Epithelial cell of alveolus of lung (primary cell): ENCODE measurements at places on chromosomes 12 and 14. TPM values are rescaled to one million over a fixed set of nuclear protein-coding genes. Genes with fewer than 3 reads are reported as not detected.

The TRHDE gene
- 16.8 and 20.8 TPM in 2 replicates for total RNA-seq

The HOXC4 gene
- total RNA-seq = 0.88 and 1.4 TPM in 2 replicates

The CHGA gene
- total RNA-seq = not detected in 2 replicates

The SLC6A12 gene
- total RNA-seq = not detected in 2 replicates

The DIO2 gene
- total RNA-seq = 1.4 and 4.2 TPM in 2 replicates

The CLEC6A gene
- not detected in 2 replicates for total RNA-seq

The MAPK1IP1L gene
- 64.2 and 92.8 TPM in 2 replicates for total RNA-seq

The KRT2 gene
- not detected in 2 replicates for total RNA-seq

The RNASE4 gene
- total RNA-seq = 18.6 and 27.5 TPM in 2 replicates

The PRH2 gene
- 0.13 and 0.48 TPM in 2 replicates for total RNA-seq

The RNASE7 gene
- not detected in 2 replicates for total RNA-seq

The PHETA1 gene
- 5.2 and 7.0 TPM in 2 replicates for total RNA-seq

The CALCOCO1 gene
- total RNA-seq = 52.1 and 84.1 TPM in 2 replicates

The NOVA1 gene
- 1.7 and 6.1 TPM in 2 replicates for total RNA-seq

The CARMIL3 gene
- total RNA-seq = 0.64 TPM in 1 of 2 replicates, not detected in the other

The TCL1B gene
- not detected in 2 replicates for total RNA-seq

The DTX3 gene
- 21.2 and 22.9 TPM in 2 replicates for total RNA-seq

The PIWIL1 gene
- not detected in 2 replicates for total RNA-seq

The CDCA3 gene
- total RNA-seq = 12.0 and 27.4 TPM in 2 replicates

The GAPDH gene
- total RNA-seq = 6,589 and 9,177 TPM in 2 replicates

The OR6S1 gene
- total RNA-seq = not detected in 2 replicates

The PMEL gene
- total RNA-seq = 1.7 and 18.7 TPM in 2 replicates

The MFAP5 gene
- total RNA-seq = 1.2 TPM in 1 of 2 replicates, not detected in the other

The AMIGO2 gene
- 1.4 and 33.6 TPM in 2 replicates for total RNA-seq

The MSRB3 gene
- total RNA-seq = 14.8 and 29.7 TPM in 2 replicates

The BDKRB2 gene
- total RNA-seq = 43.4 and 49.1 TPM in 2 replicates

The CACNB3 gene
- total RNA-seq = 27.5 and 37.7 TPM in 2 replicates

The TSHR gene
- not detected in 2 replicates for total RNA-seq

The TAS2R19 gene
- total RNA-seq = 0.40 TPM in 1 of 2 replicates, not detected in the other

The TAS2R20 gene
- total RNA-seq = 0.64 and 0.65 TPM in 2 replicates

The SPTSSA gene
- 16.0 and 78.1 TPM in 2 replicates for total RNA-seq

The ZDHHC22 gene
- not detected in 2 replicates for total RNA-seq

The DTX1 gene
- total RNA-seq = 0.39 TPM in 1 of 2 replicates, not detected in the other

The TMTC1 gene
- total RNA-seq = 21.0 and 30.9 TPM in 2 replicates

The SLCO1B3 gene
- not detected in 2 replicates for total RNA-seq

The PRICKLE1 gene
- total RNA-seq = 5.7 and 30.8 TPM in 2 replicates

The KRT85 gene
- total RNA-seq = not detected in 2 replicates

The GNB3 gene
- total RNA-seq = 0.39 and 0.48 TPM in 2 replicates

The MYO1H gene
- total RNA-seq = not detected in 2 replicates
